Mesangial cell (primary cell): ENCODE measurements at places on chromosomes 6 and 20. TPM values are rescaled to one million over a fixed set of nuclear protein-coding genes. Genes with fewer than 3 reads are reported as not detected.

VNN1 gene
- total RNA-seq, result not detected in 2 replicates

ALDH8A1 gene
- 0.51 TPM in 1 of 2 replicates, not detected in the other for total RNA-seq

HLA-A gene
- 466 and 502 TPM in 2 replicates for total RNA-seq

HSPA1L gene
- 0.16 and 0.76 TPM in 2 replicates for total RNA-seq

GPR63 gene
- total RNA-seq, result 1.5 and 2.0 TPM in 2 replicates

SLC29A1 gene
- 121 and 145 TPM in 2 replicates for total RNA-seq

CD2AP gene
- total RNA-seq, result 15.3 and 20.4 TPM in 2 replicates

CRYBG1 gene
- 3.7 and 16.3 TPM in 2 replicates for total RNA-seq

ENPP3 gene
- 0.13 TPM in 1 of 2 replicates, not detected in the other for total RNA-seq

CEBPB gene
- total RNA-seq, result 39.9 and 76.2 TPM in 2 replicates

GATA5 gene
- total RNA-seq, result not detected in 2 replicates

FRK gene
- total RNA-seq, result 1.6 and 3.0 TPM in 2 replicates

B3GALT4 gene
- total RNA-seq, result 3.7 and 16.6 TPM in 2 replicates

MPIG6B gene
- total RNA-seq, result not detected in 2 replicates

PBOV1 gene
- not detected in 2 replicates for total RNA-seq

PRND gene
- total RNA-seq, result not detected in 2 replicates

SRSF12 gene
- 2.9 and 4.2 TPM in 2 replicates for total RNA-seq

TGIF2 gene
- 15.0 and 30.0 TPM in 2 replicates for total RNA-seq

MAP7 gene
- total RNA-seq, result 2.8 and 4.8 TPM in 2 replicates

PNLDC1 gene
- 0.13 TPM in 1 of 2 replicates, not detected in the other for total RNA-seq

HDGFL1 gene
- not detected in 2 replicates for total RNA-seq

TMEM170B gene
- total RNA-seq, result 0.65 and 1.4 TPM in 2 replicates

C6orf15 gene
- total RNA-seq, result 0.13 and 2.0 TPM in 2 replicates

OXT gene
- not detected in 2 replicates for total RNA-seq

C20orf144 gene
- total RNA-seq, result not detected in 2 replicates

HCK gene
- not detected in 2 replicates for total RNA-seq

COL11A2 gene
- 0.33 and 0.63 TPM in 2 replicates for total RNA-seq

LY6G6C gene
- total RNA-seq, result not detected in 2 replicates

MYCT1 gene
- total RNA-seq, result 0.16 and 0.25 TPM in 2 replicates

BANF2 gene
- total RNA-seq, result not detected in 2 replicates

SLC22A7 gene
- total RNA-seq, result not detected in 2 replicates

C20orf141 gene
- total RNA-seq, result 0.76 TPM in 1 of 2 replicates, not detected in the other

PROKR2 gene
- total RNA-seq, result not detected in 2 replicates

VGLL2 gene
- total RNA-seq, result 0.13 TPM in 1 of 2 replicates, not detected in the other

GSTA4 gene
- total RNA-seq, result 13.4 and 29.3 TPM in 2 replicates

DEFB110 gene
- not detected in 2 replicates for total RNA-seq

DDX43 gene
- total RNA-seq, result 0.16 and 0.51 TPM in 2 replicates

SPATS1 gene
- not detected in 2 replicates for total RNA-seq

DPPA5 gene
- not detected in 2 replicates for total RNA-seq

CPXM1 gene
- 50.2 and 158 TPM in 2 replicates for total RNA-seq

TBXT gene
- not detected in 2 replicates for total RNA-seq

GPX5 gene
- total RNA-seq, result not detected in 2 replicates

DNAH8 gene
- total RNA-seq, result under 0.01 TPM in 1 of 2 replicates, not detected in the other

PIGT gene
- total RNA-seq, result 81.5 and 125 TPM in 2 replicates

IP6K3 gene
- 0.98 and 8.2 TPM in 2 replicates for total RNA-seq

DDR1 gene
- 55.7 and 224 TPM in 2 replicates for total RNA-seq

RMND1 gene
- total RNA-seq, result 26.1 and 30.4 TPM in 2 replicates
